HFFc6 (cell line): ENCODE measurements at places on chromosomes 12 and 14.

GRCh38 chr12:52139579-52140062 lies 52.2 kb downstream of the KRT80 start:
- no peak overlapping the region for H3K27ac ChIP-seq
- peaks cover 28% of the 10 kb centered on the region for H3K4me1 ChIP-seq
- H3K36me3 ChIP-seq, result no peaks in the 10 kb centered on the region
- peak; percentile 18 for DNase-seq
- peaks cover 6% of the 10 kb centered on the region for H3K27me3 ChIP-seq

DNA sequence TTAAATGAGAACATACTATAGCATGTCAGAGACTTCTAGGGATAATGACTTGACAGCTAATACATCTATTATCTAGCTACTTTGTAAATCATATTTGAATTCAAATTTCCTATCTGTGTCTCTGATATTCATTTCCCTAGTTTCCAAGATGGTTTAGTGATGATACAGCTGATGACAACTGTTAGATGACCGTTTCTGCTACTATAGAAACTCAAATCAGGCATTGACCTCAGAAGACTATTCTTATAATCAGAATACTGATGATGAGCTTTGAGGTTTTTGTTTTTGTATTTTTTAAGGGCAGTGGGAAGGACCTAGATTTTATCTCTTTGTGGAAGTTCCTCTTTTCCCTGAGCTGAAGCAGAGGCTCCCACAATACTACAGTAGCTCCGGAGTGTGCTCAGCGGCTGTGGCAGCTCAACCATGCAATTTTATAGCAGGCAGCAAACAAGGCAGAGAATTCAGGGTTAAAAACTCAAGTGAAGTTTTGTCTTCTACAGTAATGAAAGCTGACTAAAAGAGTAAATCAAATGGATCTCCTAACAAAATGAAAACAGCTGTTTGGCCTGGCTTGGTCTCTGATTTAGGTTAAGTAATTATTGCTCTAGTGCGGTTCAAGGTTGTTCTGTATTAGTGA lies 145.1 kb downstream of the SLC25A21 start:
- no peaks in the 10 kb centered on the region for H3K36me3 ChIP-seq
- no peak overlapping the region for H3K27ac ChIP-seq
- H3K27me3 ChIP-seq, result peaks cover 2% of the 10 kb centered on the region
- no peaks in the 10 kb centered on the region for H3K4me1 ChIP-seq

DNA sequence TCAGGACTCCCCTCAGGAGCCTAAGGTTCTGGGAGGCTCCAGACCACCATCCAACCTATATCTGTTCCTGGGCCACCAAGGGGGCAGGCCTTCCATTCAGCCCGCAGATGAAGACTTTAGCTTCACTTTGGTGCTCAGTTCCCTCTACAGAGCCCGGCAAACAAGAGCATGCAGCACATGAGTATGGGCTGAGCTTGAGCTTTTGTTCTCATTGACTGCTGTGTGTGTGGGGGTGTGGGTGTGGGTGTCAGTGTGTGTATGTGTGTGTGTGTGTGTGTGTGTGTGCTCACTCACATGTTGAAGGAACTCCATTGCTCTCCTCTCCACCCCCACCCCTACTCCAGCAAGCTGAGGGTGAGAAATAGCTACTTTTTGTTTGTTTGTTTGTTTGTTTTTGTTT lies 219.1 kb downstream of the ZFP36L1 start:
- H3K4me1 ChIP-seq, result peaks cover 47% of the 10 kb centered on the region
- H3K36me3 ChIP-seq, result peaks cover 5% of the 10 kb centered on the region
- H3K4me3 ChIP-seq, result no peak overlapping the region
- no peak overlapping the region for H3K27ac ChIP-seq
- no peak for DNase-seq

GRCh38 chr12:31600252-31600651 lies 9.3 kb upstream of the DENND5B start:
- H3K36me3 ChIP-seq, result no peaks in the 10 kb centered on the region
- H3K4me3 ChIP-seq, result no peak overlapping the region
- H3K27ac ChIP-seq, result no peak overlapping the region
- peaks cover 5% of the 10 kb centered on the region for H3K4me1 ChIP-seq
- peaks cover 6% of the 10 kb centered on the region for H3K27me3 ChIP-seq

DNA sequence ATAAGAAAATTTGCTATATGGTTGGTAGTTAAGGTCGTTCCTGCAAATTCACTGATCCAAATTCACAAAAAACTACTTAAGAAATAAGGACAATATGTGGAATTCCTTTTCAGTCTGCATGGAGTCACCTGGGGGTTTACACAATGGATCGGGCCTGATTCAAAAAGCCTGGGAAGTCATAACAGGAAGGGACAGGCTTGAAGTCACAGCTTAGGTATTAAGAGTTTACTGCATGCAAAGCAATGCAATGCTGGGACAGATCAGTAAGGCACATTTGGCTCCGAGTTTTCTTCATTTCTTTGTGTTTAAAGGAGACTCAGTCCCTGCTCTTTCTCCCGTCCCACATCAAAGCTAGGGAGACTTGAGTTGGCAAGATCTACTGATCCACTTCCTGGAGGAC lies 153.3 kb downstream of the NTF3 start:
- no peaks in the 10 kb centered on the region for H3K36me3 ChIP-seq
- peaks cover 6% of the 10 kb centered on the region for H3K27me3 ChIP-seq
- no peak overlapping the region for H3K4me3 ChIP-seq
- H3K27ac ChIP-seq, result no peak overlapping the region
- no peak for DNase-seq
- H3K4me1 ChIP-seq, result peaks cover 74% of the 10 kb centered on the region

DNA sequence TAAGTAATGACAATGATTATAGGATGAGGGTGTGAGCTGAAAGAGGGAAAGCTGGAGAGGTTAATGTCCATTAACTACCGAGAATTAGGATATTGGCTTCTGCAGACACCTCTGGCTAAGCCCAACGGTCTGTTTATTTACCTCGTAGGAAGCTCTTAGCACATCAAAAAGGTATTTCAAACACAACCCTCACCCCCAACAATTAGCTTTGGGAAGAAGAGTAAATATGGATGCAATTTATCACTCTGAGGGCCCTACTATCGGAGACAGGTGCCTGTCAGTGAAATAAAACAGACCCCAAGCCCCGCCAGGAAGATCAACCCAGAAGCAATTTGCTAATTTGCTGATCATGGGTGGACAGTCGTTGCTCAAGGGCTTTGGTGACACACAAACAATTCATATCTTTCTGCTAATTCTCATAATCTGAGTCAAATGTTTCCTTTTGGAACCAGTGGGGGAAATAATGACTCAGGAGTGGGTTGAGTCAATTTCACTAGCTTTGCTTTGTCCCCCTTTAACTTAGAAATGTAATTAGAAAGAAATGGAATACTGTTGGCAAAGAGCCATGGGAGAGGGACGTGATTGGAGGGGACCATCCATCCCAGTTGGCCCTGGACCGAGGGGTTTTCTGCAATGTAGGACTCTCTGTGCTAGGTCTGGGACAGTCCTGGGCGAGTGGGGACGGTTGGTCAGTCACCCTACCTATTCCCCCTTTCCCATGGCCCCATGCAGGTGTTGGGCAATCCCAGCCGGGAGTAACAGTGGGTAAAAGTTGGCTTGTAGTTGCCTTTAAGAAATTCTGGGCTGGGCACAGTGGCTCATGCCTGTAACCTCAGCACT lies 99.1 kb upstream of the MED13L start:
- peaks cover 67% of the 10 kb centered on the region for H3K4me1 ChIP-seq
- H3K27me3 ChIP-seq, result peaks cover 2% of the 10 kb centered on the region
- peak; percentile 85 for DNase-seq
- H3K27ac ChIP-seq, result peak overlapping the region; percentile 92
- H3K36me3 ChIP-seq, result no peaks in the 10 kb centered on the region; the same call in 1 of the 2 replicates
- peak overlapping the region; percentile 69 for H3K4me3 ChIP-seq

- peak overlapping the region; percentile 30; the same call in 1 of the 2 replicates for H3K4me3 ChIP-seq
- peaks cover 83% of the 10 kb centered on the region for H3K4me1 ChIP-seq
- no peaks in the 10 kb centered on the region for H3K27me3 ChIP-seq
- H3K27ac ChIP-seq, result peak overlapping the region; percentile 96
Measured at GRCh38 chr12:64008596-64008995, 164.1 kb downstream of the SRGAP1 start.

- DNase-seq, result no peak
- no peak overlapping the region for H3K27ac ChIP-seq
- H3K27me3 ChIP-seq, result peaks cover 2% of the 10 kb centered on the region
- peaks cover 33% of the 10 kb centered on the region for H3K4me1 ChIP-seq
Measured at GRCh38 chr14:92789457-92790089, 4.5 kb upstream of the GOLGA5 start.

DNA sequence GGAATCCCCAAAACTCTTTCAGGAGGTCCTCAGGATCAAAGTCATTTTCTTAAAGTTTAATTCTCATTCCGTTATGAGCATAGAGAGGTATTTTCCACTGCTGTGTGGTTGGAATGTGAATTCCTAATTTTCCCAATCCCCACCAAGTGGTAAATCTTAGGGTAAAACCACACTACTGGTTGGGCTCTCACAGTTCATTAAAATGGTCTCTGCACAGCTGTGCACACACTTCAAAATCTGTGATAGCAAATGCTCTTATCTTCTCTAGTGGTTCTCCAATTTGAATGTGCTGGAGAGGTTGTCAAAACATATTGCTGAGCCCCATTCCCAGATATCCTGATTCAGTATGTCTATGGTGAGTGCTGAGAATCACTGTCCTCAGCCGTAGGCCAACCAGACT lies 189.1 kb downstream of the BMP4 start:
- H3K27me3 ChIP-seq, result peaks cover 2% of the 10 kb centered on the region
- DNase-seq, result no peak
- no peaks in the 10 kb centered on the region for H3K4me1 ChIP-seq

DNA sequence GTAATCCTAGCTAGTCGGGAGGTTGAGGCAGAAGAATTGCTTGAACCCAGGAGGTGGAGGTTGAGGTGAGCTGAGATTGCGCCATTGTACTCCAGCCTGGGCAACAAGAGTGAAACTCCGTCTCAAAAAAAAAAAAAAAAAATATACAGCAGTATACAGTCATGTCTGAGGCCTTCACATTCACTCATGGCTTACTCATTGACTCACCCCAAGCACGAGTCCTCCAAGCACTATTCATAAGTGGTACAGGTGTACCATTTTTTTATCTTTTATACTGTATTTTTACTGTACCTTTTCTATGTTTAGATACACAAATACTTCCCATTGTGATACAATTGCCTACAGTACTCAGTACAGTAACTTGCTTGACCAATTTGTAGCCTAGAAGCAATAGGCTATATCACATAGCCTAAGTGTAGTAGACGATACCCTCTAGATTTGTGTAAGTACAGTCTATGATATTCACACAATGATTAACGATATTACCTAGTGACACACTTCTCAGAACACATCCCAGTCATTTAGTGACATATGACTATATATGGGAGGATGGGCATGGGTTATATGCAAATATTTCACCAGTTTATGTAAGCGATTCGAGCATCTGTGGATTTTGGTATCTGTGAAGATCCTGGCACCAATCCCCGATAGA lies 12.2 kb downstream of the LLPH start:
- no peak overlapping the region for H3K27ac ChIP-seq
- no peaks in the 10 kb centered on the region for H3K27me3 ChIP-seq
- no peaks in the 10 kb centered on the region for H3K36me3 ChIP-seq
- DNase-seq, result peak; percentile 36
- H3K4me1 ChIP-seq, result peaks cover 14% of the 10 kb centered on the region; the same call in 1 of the 2 replicates

- no peak for DNase-seq
- H3K36me3 ChIP-seq, result peaks cover 27% of the 10 kb centered on the region
- no peaks in the 10 kb centered on the region for H3K27me3 ChIP-seq
- H3K27ac ChIP-seq, result no peak overlapping the region
- H3K4me3 ChIP-seq, result no peak overlapping the region
Measured at GRCh38 chr14:88500611-88501010, 54.2 kb downstream of the PTPN21 start.

GRCh38 chr14:77353469-77354141 lies 23.3 kb downstream of the TMED8 start:
- no peaks in the 10 kb centered on the region for H3K4me1 ChIP-seq
- H3K27me3 ChIP-seq, result no peaks in the 10 kb centered on the region
- H3K27ac ChIP-seq, result no peak overlapping the region
- H3K36me3 ChIP-seq, result no peaks in the 10 kb centered on the region
- no peak overlapping the region for H3K4me3 ChIP-seq

DNA sequence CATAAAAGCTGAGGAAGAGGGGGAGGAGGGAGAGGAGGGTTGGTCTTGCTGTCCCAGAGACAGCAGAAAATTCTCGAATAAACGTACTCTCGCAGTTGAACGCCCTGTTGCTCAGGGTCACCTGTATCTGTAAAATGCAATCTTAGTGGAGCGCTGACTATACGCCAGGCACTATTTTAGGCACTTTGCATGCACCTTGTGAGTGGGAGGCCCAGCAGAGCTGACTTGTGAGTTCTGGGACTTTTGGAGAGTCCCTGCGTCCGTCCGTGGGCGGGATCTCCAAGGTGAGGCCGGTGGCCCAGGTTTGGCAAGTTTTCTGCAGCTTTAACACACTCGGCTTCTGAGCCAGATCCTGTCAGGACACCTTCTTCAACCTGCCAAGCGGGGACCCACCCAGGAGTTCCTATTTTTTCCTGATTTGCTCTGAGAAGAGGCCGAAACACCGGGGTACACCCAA lies 32.5 kb upstream of the PLEKHG6 start:
- peaks cover 42% of the 10 kb centered on the region for H3K4me1 ChIP-seq
- H3K27me3 ChIP-seq, result peaks cover 4% of the 10 kb centered on the region
- peak overlapping the region; percentile 84 for H3K27ac ChIP-seq

GRCh38 chr12:21336656-21337055 lies 1.9 kb upstream of the SLCO1A2 start:
- H3K36me3 ChIP-seq, result peaks cover 2% of the 10 kb centered on the region; the same call in 1 of the 2 replicates
- H3K4me1 ChIP-seq, result no peaks in the 10 kb centered on the region
- H3K27ac ChIP-seq, result no peak overlapping the region
- H3K27me3 ChIP-seq, result no peaks in the 10 kb centered on the region
- H3K4me3 ChIP-seq, result no peak overlapping the region

GRCh38 chr12:52926596-52927234 lies 21.8 kb upstream of the KRT8 start:
- peaks cover 62% of the 10 kb centered on the region for H3K4me1 ChIP-seq
- 0 out of 2 replicates have a peak, but pooled peaks cover 7% of the 10 kb centered on the region for H3K36me3 ChIP-seq
- H3K27me3 ChIP-seq, result peaks cover 4% of the 10 kb centered on the region
- H3K4me3 ChIP-seq, result peak overlapping the region; percentile 75

- peaks cover 9% of the 10 kb centered on the region for H3K4me1 ChIP-seq
- H3K36me3 ChIP-seq, result no peaks in the 10 kb centered on the region
- DNase-seq, result no peak
Measured at GRCh38 chr14:37054144-37054543, 118.3 kb downstream of the SLC25A21 start.

DNA sequence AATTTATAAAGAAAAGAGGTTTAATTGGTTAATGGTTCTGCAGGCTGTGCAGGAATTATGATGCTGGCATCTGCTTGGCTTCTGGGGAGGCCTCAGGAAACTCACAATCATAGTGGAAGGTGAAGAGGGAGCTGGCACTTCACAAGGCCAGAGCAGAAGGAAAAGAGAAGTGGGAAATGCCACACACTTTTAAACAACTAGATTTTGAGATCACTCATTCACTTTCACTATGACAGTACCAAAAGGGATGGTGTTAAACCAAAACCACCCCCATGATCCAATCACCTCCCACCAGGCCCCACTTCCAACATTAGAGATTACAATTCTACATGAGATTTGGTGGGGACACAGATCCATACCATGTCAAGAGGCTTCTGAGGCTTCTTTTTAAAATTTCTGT lies 62.6 kb downstream of the SLC38A4 start:
- no peak overlapping the region for H3K4me3 ChIP-seq
- no peaks in the 10 kb centered on the region for H3K4me1 ChIP-seq
- no peaks in the 10 kb centered on the region for H3K27me3 ChIP-seq
- no peak for DNase-seq
- no peak overlapping the region for H3K27ac ChIP-seq

- H3K4me1 ChIP-seq, result peaks cover 56% of the 10 kb centered on the region
- no peak overlapping the region for H3K4me3 ChIP-seq
- no peak for DNase-seq
Measured at GRCh38 chr12:124687917-124688316, 120.5 kb upstream of the NCOR2 start.
